Neural crest cell (in vitro differentiated cells): ENCODE measurements at places on chromosomes 2 and 18.

- H3K27me3 ChIP-seq, result no peaks in the 10 kb centered on the region
- no peak overlapping the region for H3K27ac ChIP-seq
- DNase-seq, result no peak
- H3K4me1 ChIP-seq, result no peaks in the 10 kb centered on the region
These were observed 9.3 kb upstream of the TSN start for GRCh38 chr2:121746071-121746578.

- no peaks in the 10 kb centered on the region for H3K27me3 ChIP-seq
- H3K4me3 ChIP-seq, result no peak overlapping the region
- no peaks in the 10 kb centered on the region for H3K4me1 ChIP-seq
- DNase-seq, result no peak
These were observed 28.8 kb upstream of the SLC40A1 start for GRCh38 chr2:189609423-189609816.

DNA sequence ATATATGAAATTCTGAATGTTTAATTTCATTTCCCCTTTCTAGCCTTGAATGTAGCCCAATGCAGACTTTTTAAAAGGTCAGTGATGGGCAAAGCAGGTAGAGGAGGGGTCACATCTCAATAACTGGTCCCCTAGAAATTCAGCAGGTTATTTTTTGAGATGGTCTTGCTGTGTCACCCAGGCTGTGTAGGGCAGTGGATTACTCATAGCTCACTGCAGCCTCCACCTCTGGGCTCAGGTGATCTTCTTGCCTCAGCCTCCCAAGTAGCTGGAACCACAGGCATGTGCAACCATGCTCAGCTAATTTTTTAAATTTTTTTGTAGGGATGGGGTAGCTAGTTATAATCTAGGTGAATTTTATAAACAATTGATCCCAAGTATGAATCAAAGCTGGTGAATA, 8.8 kb downstream of the IAH1 start:
- H3K27ac ChIP-seq, result no peak overlapping the region
- H3K36me3 ChIP-seq, result peaks cover 13% of the 10 kb centered on the region
- H3K27me3 ChIP-seq, result no peaks in the 10 kb centered on the region
- no peak for DNase-seq

- no peaks in the 10 kb centered on the region for H3K36me3 ChIP-seq
- H3K4me1 ChIP-seq, result peaks cover 25% of the 10 kb centered on the region
- H3K4me3 ChIP-seq, result no peak overlapping the region
- H3K27ac ChIP-seq, result no peak overlapping the region
- no peak for DNase-seq
- no peaks in the 10 kb centered on the region for H3K27me3 ChIP-seq
These were observed 43.1 kb downstream of the ACKR3 start for GRCh38 chr2:236612737-236613136.

- H3K27ac ChIP-seq, result no peak overlapping the region
- no peak for DNase-seq
- H3K4me1 ChIP-seq, result no peaks in the 10 kb centered on the region
- peaks cover 22% of the 10 kb centered on the region for H3K36me3 ChIP-seq
These were observed 19.3 kb downstream of the MRPL30 start for GRCh38 chr2:99200076-99200800.

DNA sequence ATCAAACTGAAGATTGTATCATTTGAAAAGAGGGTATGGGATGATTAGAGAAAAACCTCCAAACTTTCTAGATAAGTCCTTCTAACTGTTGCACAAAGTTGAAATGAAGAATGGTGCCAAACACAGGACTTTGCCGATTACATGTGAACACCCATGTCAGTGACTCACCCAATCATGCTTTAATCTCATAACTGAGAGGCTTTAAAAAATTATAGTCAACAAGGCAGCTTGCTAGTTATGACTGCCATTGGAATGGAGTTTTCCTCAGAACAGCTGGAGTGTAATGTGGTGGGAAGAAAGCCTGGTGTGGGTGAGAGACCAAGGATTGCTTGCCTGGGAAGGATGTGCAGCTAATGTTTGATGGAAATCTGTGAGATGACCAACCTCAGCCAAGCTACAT, 98.2 kb upstream of the ALPP start:
- no peaks in the 10 kb centered on the region for H3K27me3 ChIP-seq
- peaks cover 11% of the 10 kb centered on the region for H3K36me3 ChIP-seq
- H3K4me3 ChIP-seq, result no peak overlapping the region
- H3K27ac ChIP-seq, result no peak overlapping the region
